ENCODE measurements at places on chromosomes 7 and 10.

DNA sequence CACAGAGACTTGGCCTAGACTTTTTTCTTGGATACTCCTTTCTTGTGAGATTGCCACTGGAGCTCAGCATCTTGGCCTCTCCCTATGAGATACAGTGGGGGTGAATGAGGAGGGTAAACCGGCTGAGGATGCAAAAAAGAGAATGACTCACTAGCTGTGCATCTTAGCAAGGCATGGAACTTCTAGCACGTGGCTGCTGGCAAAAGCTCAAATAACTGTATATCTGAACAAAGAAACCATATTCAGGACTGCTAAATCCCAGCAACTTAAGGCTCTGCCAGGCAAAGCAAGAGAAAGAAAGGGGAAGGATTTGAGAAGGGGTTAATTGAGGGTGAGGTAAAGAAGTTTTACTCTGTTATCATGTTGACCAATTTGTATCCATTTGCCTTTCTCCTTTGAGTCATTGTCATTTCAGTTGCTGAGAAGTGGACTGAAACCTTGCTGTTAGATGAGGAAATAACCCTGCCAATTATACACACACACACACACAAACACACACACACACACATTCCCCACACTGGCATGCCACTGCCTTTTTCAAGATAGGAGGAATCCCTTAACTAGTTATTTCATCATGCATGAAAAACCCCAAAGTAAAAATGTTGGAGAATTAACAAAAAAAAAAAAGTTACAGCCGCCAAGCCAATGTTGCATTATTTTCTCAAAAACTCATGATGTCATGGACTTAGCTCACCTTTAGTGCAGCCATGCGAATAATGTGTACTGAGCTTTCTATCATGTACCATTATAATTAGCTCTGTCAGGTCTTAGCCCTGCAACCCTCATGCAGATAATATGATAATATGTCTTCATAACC, 997.3 kb downstream of the LRMDA start:
- no peak for DNase-seq

DNA sequence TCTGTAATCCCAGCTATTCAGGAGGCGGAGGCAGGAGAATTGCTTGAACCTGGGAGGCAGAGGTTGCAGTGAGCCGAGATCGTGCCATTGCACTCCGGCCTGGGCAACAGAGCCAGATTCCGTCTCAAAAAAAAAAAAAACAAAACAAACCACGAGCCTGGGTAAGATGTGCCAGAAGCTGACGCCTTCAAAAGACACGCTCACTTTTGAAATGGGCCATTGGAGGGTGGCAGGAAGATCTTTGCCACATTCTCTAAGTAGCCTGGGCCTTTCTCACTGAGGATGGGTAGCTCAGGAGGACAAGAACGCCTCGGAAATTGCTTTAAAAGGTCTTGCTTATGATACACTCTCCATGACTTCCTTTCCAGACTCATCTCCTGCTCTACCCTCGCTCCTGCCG, 172.7 kb downstream of the SH3PXD2A start:
- DNase-seq = no peak

GRCh38 chr10:61987951-61988379, 86.5 kb downstream of the ARID5B start:
- no peak for DNase-seq

DNA sequence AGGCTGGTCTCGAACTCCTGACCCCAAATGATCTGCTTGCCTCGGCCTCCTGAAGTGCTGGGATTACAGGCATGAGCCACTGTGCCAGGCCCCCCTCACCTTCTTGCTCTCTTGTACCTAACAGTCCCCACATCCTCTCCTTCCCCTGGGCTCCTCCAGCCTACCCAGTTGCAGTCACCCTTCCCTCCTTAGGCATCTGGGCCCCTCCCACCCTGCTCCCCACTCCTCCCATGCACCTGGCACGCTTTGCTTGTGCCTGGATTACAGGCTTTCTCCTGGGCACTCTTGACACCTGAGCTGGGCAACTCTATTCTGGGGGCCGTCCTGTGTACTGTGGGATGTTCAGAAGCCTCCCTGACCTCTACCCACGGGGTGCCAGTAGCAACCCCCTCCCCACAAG, 3.0 kb downstream of the CLDN15 start:
- no peak for DNase-seq

GRCh38 chr7:116393654-116394053, 105.9 kb upstream of the CAV2 start:
- no peak for DNase-seq

- DNase-seq = no peak
Measured at GRCh38 chr10:23172429-23173213, 19.5 kb upstream of the PTF1A start.

GRCh38 chr7:50146692-50147091, 53.6 kb upstream of the ZPBP start:
- DNase-seq = no peak

- no peak for DNase-seq
Measured at GRCh38 chr10:21209495-21209894, 312.4 kb upstream of the NEBL start.

- no peak for DNase-seq
Measured at GRCh38 chr10:94430701-94431100, 28.4 kb downstream of the TBC1D12 start.

- peak; percentile 47 for DNase-seq
Measured at GRCh38 chr7:108012499-108013430, 9.8 kb upstream of the LAMB1 start.

DNA sequence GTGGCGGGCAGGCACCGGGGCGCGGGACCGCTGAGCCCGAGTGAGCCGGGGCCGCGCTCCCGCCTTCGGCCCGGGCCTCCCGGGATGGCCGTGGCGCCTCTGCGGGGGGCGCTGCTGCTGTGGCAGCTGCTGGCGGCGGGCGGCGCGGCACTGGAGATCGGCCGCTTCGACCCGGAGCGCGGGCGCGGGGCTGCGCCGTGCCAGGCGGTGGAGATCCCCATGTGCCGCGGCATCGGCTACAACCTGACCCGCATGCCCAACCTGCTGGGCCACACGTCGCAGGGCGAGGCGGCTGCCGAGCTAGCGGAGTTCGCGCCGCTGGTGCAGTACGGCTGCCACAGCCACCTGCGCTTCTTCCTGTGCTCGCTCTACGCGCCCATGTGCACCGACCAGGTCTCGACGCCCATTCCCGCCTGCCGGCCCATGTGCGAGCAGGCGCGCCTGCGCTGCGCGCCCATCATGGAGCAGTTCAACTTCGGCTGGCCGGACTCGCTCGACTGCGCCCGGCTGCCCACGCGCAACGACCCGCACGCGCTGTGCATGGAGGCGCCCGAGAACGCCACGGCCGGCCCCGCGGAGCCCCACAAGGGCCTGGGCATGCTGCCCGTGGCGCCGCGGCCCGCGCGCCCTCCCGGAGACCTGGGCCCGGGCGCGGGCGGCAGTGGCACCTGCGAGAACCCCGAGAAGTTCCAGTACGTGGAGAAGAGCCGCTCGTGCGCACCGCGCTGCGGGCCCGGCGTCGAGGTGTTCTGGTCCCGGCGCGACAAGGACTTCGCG, 534 bp downstream of the FZD9 start:
- DNase-seq = peak; percentile 63

GRCh38 chr10:17643339-17643754, 604 bp upstream of the STAM start:
- peak; percentile 83 for DNase-seq

GRCh38 chr7:28036696-28037095, 143.9 kb downstream of the JAZF1 start:
- no peak for DNase-seq

GRCh38 chr7:139544645-139545044, 21.2 kb downstream of the CLEC2L start:
- DNase-seq = no peak

DNA sequence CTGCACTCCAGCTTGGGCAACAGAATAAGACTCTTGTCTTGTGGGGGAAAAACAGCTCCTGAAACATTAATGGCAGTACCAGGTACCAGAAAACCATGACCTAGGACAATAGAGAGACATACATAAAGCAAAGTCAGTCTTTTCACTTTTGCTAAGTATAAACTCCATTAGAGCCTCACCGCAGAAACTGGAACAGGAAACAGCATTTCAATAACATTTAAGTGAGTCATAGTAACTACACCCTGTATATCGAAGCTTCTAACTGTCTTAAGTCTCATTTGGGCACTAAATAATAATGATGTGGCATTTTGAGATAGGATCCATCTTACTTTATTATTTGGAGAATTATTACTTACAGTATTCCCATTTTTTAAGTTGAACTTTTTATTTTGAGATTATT, 517.8 kb upstream of the CELF2 start:
- no peak for DNase-seq

- DNase-seq = no peak
Measured at GRCh38 chr7:12221414-12221813, 10.3 kb downstream of the TMEM106B start.

- peak; percentile 59 for DNase-seq
Measured at GRCh38 chr10:6144406-6145165, 55.8 kb downstream of the RBM17 start.

GRCh38 chr10:48251152-48251524, 23.4 kb downstream of the FRMPD2 start:
- DNase-seq = peak; percentile 4

DNA sequence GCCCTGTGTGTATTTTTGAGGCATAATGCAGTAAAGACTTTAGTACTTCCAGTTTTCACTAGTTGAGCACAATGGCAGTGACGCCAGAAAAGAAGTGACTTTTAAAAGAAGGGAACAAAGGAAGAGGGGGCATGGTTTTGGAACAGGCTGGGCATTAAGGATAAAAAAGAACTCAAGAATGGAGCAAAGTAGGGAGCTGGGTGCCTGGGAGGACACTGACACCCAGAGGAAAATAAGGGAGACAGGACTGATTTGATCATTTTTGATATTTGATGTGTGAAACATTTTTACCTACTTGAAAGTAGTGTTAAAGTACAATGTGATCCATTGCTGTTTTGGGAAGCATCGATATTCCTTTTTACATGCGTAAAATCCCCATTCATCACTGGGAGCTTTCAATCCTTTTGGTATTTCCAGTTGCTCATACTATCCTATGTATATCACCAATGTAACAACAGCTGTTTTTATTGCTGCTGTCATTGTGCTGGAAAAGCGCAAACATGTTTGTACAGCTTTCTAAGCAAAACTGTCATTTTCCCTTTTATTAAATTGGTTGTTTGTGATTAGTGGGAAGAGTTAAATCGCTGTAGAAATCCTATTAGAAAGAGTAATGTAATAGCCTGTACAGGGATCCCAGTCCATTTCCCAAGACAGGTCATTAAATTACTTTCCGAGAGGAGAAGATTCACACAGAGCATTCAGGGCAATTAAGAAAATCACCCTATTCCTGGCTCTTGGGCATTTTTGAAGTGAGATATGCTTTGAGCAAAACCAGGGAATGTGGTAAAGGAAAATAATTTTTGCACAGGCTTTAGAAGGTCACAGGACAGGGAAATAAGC, 85.2 kb downstream of the ADAM12 start:
- DNase-seq = peak; percentile 57

DNA sequence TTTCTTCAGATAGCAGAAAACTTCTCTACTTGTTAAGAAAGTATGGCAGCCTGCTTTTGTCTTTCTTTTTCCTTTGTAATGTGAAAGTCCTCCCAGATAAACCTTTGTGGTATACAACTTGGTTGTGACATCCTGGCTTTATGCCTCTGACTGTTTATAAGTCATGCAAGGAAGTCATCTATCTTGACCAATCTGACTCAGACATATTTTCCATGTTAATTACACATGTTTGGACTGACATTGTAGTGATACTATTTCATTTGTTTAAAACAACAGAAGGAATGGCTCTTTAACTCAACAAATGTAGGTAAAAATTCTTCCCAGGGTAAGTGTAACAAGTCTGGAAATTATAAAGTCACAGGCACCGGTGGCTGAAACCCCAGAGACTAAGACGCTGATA, 341.6 kb upstream of the MEOX2 start:
- DNase-seq = no peak

DNA sequence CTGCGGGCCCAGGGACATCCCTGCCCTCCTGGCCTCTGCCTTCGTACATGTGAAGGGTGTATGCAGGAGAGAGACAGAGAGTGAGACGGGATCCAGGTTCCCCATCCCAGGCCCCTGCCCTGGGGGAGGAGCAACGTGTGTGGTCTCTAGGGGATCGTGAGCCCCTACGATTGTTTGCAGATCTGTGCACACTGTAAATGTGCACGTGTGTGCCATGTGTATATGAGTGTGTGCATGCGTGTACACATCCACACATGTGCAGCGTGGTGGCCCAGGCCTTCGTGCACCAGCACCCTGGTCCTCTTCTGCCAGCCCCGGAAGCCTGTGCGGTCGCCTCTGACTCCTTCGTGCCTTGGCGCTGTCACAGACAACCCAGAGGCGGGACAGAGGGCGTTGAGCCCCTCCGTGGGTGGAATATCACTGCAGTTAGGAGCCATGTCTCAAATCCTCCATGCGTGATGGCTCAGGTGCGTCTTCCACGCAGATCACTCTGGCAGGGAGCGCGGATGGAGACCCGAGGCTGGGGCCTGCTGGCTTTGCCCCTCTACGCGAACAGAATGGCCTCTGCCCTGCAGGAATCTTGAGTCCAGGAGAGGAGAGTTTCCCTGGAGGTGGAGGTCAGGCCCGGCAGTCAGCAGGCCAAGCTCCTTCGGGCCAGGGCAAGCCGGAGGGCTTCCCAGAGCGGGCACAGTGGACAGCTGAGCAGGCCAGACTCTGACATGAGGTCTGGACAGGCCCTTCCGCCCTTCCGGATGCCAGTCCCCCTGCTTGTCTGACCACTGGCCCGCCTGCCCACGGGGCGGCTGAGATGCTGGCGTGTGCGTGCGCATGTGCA, 97.5 kb downstream of the UNCX start:
- no peak for DNase-seq

GRCh38 chr7:141397236-141398163, 153.7 kb upstream of the AGK start:
- DNase-seq = no peak

DNA sequence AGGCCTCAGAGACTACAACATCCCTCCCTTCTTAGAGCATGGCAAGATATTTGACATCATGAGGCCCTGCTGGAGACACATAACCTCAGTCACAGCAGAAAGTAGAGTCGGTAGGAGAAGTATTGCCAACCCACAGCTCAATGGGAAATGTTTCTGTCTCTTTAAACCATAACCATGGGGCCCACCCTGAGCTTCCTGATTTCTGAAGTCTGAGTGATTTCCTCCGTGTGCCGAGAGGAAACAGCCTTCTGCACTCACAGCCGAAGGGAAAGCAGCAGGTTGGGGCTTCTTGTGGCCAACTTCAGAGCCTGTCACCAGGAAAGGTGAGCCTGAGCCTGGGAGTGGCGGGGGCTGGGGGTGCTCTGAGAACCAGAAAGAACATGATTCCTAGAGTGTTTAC, at the start of gene GIMAP1:
TSS of gene GIMAP1 (plus strand) at position 246 of the 400 bp plus-strand sequence. CDS start 2,435 bp downstream, outside the sequence.
- no peak for DNase-seq

Measured in NCI-H82 (cell line).